ENCODE measurements at places on chromosomes 2 and 18.

DNA sequence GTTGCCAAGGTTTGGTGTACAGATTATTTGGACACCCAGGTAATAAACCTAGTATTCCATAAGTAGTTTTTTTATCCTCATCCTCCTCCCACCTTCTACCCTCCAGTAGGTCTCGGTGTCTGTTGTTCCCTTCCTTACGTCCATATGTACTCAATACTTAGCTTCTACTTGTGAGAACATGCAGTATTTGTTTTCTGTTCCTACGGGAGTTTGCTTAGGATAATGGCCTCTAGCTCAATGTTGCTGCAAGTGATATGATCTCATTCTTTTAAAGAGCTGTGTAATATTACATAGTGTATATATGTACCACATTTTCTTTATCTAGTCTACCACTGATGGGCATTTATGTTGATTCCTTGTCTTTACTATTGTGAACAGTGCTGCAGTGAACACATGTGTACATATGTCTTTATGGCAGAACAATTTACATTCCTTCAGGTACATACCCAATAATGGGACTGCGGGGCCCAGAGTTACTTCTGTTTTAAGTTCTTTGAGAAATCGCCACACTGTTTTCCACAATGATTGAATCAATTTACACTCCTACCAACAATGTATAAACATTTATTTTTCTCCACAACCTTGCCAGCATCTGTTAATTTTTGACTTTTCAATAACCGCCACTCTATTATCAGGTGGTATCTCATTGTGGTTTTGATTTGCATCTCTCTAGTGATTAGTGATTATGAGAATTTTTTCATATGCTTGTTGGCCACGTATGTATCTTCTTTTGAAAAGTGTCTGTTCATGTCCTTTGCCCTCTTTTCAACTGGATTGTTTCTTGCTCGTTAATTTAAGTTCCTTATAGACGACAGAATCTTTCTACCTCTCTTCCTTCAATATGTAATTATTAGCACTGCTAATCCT is 88.0 kb downstream of the MEMO1 start:
- DNase-seq: no peak

DNA sequence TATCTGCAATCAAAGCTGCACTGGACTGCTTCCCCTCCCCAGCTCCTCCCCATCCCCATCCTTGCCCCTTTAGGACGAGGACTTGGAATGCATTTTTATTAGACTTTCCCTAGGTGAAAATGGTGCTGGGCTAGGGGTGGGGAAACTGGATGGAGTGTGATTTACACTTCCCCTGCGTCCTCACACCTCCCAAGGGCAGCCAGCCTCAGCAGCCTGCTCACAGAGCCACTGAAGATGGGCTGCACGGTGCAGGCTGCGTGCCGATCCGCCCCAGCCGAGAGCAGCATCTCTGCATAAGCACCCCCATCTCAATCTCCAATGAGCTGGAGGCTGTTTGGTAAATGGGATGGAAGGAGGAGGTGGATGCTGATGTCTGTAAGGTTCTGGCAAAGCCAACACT is 87.6 kb downstream of the ZBTB7C start:
- no peak for DNase-seq

- DNase-seq: no peak
Observed at GRCh38 chr18:48412339-48412929, 3.3 kb upstream of the ZBTB7C start.

DNA sequence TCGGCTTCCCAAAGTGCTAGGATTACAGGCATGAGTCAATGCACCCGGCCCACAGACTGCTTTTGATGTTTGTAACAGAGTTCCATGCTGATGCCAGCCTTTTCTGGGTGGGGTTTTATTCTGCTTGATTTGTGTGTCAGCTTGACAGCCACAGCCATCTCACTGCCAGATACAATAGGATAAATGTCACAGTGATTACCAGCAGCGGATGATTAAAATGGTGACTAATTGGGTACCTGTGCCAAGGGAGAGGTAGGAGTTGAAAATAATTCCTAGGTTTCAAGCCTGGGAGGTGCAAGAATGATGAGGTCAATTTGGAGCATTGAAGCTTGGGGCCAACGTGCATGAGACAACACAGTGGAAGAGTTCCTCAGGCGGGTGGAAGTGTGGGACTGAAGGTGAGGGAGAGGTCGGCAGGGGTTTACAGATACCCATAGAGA is 39.4 kb downstream of the SH2D6 start:
- no peak for DNase-seq

DNA sequence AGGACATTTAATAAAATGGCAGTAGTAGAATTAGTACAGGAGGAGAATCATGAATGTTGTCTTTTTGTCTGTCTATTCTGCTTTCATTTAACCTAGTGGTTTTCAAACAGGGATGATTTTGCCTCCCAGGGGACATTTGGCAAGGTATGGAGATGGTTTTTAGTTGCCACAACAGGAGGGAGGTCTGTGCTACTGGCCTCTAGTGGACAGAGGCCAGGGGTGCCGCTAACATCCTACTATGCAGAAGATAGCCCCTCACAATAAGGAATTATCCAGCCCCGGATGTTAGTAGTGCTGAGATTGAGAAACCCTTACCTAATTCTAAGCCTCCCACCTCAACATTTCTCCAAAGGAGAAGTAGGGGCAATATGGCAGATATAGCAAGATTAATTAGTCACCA is 18.3 kb downstream of the FASTKD2 start:
- DNase-seq: no peak

GRCh38 chr2:190981733-190982132 is 32.2 kb downstream of the STAT1 start:
- DNase-seq: no peak

- no peak for DNase-seq
Observed at GRCh38 chr2:234257859-234258561, 207.5 kb downstream of the SPP2 start.

GRCh38 chr2:27263287-27264252 is 723 bp upstream of the SLC30A3 start:
- no peak for DNase-seq

- no peak for DNase-seq
Observed at GRCh38 chr18:6547476-6547875, 132.8 kb upstream of the L3MBTL4 start.

DNA sequence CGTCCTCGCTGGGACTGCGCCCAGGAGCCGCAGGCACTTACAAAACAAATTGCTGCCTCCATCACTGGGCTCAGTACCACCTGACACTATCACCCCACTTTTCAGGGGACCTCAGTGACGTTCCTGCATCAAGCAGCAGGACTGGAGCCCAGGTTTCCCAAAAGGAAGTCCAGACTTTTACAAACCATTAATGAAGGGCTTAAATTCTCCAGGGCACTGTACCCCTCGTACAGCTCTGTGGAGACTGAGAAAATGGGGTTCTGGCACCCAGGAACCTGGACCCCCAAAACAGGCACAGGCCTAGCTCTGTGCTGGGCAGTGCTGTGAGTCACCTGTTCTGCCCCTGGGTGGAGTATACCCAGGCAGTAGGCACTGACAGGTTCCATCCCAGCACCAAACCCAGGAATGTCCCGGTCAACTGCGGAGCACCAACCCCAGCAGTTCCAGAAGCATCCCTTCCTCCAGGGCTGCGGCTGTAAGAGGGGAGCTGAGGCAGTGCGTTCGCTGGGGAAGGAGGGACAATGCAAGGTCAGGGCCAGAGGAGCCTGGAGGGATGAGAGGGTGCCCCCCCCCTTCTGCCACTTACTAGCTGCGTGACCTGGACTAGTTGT is 24.6 kb upstream of the NOTO start:
- no peak for DNase-seq

GRCh38 chr18:35110554-35111485 is 69.6 kb downstream of the MAPRE2 start:
- DNase-seq: no peak

GRCh38 chr2:238897122-238897880 is 49.4 kb downstream of the TWIST2 start:
- DNase-seq: no peak

DNA sequence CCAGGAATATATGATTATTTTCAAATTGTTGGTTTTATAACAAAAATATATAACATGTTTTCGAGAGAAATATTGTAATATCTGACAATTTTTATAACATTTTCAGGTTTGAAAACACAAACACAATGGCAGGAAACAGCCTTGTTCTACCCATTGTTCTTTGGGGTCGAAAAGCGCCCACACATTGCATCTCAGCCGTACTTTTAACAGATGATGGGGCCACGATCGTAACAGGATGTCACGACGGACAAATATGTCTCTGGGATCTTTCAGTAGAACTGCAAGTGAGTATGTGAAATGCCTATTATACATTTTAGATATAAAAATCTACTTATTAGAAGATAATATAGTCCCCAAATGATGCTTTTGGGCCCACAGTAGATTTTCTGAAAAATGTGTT is 21.2 kb downstream of the WDR7 start:
- no peak for DNase-seq

- no peak for DNase-seq
Observed at GRCh38 chr18:34370704-34371395, 146.1 kb upstream of the NOL4 start.

DNA sequence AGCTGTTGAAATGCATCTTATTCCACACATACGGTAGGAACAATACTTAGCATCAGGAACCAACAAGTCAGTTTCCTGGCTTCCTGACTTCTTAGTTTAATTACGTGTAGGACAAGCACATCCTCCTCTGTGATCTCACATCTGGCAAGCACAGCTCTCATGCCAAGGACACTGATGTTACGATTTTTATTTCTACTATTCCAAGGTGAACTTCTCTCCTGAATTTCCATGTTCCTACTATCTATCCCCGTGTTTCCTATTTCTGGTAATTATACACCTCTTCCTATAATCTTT is 374.0 kb downstream of the NCKAP5 start:
- DNase-seq: no peak

DNA sequence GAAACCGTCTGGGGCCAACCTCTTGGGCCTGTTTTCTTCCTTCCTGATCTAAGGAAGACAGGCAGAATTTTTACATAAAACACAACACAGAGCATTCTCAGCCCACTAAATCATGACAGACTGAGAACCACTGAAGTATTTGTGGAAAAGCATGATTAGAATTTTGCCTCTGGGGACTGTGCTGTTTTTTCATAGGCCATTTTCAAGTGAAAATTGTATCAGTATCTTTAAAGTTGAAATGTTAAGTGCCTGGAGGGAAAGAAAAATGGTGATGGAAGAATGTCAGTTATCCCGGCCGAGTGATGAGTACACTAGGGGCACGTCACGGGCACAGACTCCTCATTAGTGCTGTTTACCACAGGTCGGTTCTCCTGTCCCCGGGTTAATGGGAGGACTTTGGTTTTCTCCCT is 36.9 kb downstream of the EHD3 start:
- DNase-seq: no peak

- DNase-seq: no peak
Observed at GRCh38 chr2:45207101-45207500, 197.8 kb upstream of the SIX2 start.

DNA sequence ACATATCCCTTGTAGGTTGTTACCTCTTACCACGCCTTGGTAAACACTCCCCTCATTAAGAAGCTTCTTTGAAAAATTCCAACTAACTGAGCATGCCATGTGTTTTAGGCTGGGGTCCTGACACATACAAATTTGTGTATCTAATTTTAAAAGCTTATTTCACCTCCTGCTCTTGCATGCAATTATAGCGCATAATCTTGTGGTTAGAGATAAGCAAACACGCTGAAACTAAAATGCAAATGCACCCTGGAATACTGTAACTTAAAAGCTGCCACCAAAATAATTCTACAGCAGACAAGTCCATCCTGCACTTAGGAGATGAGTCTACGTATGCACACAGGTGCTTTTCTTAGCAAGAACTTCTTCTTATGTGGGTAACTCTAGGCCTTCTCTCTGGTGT is 990.2 kb downstream of the TSN start:
- no peak for DNase-seq

DNA sequence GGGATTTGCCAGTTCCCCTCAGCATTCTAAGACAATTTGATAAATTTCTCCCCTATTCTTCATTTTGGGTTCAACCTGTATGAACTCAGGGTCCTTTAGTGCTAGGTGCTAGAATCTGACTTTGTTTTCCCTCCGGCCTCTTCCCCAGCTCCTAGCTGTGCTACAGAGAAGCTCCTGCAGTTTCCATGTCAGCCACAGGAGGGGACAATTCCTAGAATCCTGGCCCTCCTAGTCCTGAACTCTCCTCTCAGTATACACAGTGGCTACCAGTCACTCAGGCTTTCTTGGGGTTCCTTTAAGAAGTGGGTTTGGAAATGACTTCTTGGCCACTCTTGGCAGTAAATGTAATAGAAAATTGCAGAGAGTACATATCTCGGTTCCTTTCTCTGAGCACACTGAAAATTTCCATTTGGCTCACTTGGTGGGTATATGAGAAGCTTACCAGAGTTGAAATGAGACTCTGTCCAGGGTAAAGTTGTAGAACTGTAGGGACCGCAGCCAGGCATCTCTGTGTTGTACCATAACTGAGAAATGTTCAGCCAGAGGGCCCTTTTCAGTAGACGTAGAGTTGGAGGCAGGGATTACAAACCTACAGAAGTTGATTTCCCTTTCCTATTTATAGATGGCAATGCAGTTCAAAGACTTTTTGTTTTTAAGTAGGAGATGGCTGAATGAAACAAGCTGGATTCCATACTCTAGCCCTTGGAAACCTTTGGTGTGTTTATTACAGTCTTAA is 5.0 kb upstream of the CHST10 start:
- no peak for DNase-seq

- DNase-seq: no peak
Observed at GRCh38 chr2:151826737-151827157, 1.5 kb downstream of the ARL5A start.

- DNase-seq: no peak
Observed at GRCh38 chr2:113812204-113812603, 55.8 kb upstream of the SLC35F5 start.

- DNase-seq: no peak
Observed at GRCh38 chr18:76721207-76721996, 101.0 kb upstream of the ZNF236 start.

GRCh38 chr2:30038419-30038818 is 108.4 kb upstream of the YPEL5 start:
- DNase-seq: no peak

DNA sequence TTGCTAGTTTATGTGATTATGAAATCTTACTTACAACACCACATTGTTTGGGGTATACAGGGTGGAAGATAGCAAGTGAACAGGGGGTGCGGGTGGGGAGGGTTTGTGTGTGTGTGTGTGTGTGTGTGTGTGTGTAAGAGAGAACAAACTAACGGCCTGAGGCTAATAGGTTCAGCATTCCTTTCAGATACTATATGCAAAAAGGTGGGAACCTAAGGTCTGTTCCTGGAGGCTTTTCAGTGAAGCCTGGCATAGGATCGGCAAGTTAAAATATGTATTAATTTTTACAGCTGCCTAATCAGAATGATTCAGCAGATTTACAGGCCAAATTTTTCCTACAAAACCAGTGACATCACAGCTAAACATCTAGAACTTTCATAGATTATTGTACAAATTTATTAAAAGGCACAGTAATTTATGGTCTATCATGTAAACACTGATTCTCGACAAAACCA is 7.6 kb upstream of the SPDYA start:
- DNase-seq: no peak

GRCh38 chr2:177397481-177398289 is 5.1 kb downstream of the AGPS start:
- no peak for DNase-seq

Measured in HS-27A (cell line).